ENCODE measurements at places on chromosomes 1 and 21.

- DNase-seq, result no peak
Observed at GRCh38 chr1:15952317-15953258, 23.3 kb downstream of the ZBTB17 start.

DNA sequence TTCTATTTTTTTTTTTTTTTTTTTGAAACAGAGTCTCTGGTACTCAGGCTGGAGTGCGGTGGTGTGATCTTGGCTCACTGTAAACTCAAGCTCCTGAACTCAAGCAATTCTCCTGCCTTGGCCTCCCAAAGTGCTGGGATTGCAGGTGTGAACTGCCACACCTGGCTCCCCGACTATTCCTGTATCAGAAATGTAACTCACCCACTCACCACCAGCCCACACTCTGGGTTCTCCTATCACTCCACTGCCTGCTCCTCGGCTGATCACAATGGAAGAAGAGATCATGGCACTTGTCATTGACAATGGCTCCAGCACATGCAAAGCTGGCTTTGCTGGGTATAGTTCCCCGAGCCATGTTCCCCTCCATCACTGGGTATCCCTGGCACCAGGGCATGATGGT lies 15.9 kb downstream of the RABIF start:
- no peak for DNase-seq

GRCh38 chr21:42213082-42213774 lies 5.7 kb upstream of the ABCG1 start:
- DNase-seq, result no peak

DNA sequence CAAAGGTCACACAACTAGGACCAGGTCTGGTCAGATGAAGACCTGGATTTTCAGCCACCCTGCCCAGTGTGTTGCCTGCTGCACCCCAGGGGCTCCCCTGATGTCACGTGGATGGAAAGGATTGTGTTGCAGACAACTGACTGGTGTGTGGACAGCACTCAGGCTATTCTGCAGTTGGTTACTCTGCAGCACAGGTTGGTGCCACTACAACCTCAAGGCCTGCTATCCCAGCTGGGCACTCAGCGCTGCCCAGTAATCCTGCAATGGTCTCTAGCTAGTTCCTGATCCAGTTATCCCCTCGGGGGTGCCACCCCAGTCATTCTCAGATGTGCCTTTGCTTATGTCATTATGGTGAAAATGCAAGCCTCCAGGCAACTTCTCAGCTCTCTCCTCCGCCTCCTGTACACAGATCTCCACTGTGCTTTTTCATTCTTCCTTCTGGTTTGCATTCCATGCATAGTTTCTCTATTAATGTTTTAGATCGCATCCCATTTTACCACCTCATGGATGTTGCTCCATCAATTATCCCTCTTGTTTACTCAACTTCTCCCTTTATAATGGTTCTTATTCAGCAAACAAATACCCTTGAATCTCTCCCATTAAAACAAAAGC lies 503.2 kb upstream of the CAMK1G start:
- DNase-seq, result no peak

DNA sequence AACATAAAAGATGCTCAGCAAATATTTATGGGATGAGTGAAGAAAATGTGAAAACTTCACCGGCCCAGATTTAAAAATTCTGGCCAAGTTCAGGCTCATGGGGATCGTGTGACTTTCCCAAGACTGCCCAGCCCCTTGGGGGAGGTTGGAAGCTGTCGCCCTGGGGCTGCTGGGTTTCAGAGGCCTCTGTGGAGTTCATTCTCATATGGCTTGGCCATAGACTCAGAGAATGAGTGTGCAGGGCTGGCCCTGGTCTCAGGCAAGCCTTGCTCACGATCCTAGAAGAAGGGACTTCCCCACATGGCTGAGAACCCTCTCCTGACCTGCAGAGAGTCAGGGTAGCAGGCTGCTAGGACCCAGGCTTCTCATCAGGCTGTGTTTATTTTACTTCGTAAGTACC lies 24.6 kb downstream of the PADI2 start:
- no peak for DNase-seq

GRCh38 chr1:6202256-6202655 lies 2.9 kb upstream of the RPL22 start:
- DNase-seq, result no peak

DNA sequence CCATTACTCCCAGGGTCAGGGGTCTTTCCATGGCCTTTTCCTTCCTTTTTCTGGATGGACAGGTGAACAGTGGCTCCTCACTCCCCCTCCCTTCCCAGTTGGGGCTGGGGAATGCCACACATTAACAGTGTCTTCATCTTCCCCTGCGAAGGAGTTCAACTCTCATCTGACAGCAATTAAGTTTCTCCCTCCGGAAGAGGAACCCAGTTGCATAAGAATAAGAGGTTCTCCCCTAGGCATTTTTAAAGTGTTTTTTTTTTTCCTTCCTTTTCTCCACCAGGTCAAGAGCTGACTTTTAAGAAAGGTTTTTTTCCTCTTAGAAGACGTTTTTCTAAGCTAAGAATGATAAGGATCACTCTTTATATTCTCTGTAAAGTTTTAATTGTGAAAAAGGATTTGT lies 42.3 kb upstream of the FASLG start:
- DNase-seq, result no peak

DNA sequence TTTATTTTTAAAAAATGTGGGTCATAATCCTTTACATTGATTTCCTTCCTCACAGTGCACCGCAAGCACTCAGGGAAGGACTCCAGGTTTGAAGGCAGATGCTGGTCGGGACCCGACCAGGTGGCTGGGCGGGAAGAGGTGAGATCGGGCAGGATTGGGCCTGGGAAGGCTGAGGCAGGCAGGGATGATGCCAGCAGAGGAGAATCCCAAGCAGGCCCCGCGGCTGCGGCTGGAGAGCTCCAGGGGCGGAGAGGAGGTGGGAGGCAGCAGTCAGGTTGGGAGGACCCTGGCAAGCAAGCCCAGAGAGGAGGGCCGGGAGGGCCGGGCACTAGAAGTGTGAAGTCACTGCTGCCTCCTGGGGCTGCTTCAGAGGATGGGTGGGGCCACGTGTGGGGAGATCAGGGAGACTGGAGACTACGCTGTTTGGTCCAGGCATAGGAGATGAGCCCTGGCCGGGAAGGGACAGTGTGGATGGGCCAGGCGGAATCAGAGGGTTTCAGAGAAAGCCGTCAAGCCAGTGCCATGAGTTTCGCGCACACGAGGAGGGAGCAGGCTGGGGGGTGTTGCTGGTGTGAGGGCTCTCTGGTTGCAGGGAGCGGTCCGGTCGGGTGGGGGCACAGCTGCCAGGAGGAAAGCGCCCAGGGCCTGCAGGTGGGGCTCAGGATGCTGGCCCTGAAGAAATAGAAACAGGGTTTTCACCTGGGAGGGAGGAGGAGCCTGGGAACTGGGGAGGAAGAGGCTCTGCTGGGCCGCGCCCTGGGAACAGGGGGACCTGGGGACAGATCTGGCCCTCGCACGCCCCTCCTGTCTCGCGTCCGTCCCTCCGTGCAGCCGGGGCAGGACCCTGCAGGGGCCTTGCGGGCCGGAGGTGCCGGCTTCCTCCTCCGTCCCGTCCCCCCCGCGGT lies 888 bp upstream of the COL18A1 start:
- DNase-seq, result no peak

- no peak for DNase-seq
Observed at GRCh38 chr1:209647156-209647555, 5.1 kb downstream of the LAMB3 start.

GRCh38 chr1:191002768-191003167 lies 525.1 kb upstream of the BRINP3 start:
- DNase-seq, result no peak
